ENCODE measurements at places on chromosomes 12 and 14.
A peak's percentile ranks its signal among the peaks of the same experiment; 100 is the strongest.

DNA sequence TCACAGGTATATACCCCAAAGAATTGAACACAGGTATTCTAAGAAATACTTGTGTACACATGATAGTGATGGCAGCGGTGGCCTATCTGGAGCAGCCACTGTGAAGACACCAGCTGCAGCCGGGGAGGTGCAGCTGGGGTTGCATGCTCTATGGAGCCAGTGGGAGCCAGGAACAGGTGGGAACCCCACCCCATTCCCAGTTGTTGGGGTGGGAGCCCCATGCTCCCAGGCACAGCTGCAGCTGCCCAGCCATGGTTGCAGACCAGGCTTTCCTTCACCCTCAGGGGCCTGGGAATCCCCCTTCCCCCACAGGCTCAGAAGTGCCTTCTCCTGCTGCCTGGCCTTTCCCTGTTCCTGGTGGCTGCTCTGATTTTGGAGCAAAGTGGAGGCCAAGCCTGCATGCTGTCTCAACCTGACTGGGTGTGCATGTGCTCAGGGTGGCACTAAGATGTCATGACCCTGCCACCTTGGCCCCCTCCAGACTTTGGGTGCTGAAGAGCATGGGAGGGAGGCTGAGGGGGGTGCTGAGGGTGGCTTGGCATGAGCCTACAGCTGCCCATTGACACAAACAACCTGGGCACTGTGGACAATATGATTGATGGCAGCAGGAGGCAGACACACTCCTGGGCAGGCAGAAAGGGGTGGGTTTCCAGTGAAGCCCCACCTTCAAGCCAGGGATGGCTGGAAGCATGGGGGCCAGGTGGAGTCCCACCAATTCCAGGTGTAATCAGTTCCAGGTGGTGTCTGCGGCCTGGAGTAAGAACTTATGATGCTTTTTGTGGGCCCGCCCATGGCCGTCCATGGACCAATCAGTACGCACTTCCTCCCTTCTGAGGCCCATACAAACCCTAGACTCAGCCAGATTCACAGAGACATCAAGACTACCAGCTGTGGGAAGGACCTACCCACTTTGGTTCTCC is 234.7 kb downstream of the ADGRD1 start:
- DNase-seq, result no peak

DNA sequence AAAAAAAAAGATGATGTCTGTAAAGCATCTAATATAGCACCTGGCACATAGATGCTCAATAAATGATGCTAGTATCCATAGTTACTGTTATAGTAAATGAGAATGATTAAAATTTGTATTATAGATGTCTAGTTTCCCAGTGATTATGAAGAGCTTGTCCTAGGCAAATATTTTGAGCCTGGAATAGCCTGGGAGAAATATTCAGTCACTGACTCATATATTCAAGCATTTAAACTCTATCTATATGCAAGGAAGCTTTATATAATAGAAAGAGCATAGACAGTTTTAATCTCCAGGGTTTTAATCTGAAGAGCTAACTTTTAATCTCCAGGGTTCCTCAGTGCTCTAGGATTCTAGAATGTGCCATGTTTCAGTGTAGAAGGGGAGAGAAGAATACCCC is 91.5 kb upstream of the VASH1 start:
- no peak for DNase-seq

DNA sequence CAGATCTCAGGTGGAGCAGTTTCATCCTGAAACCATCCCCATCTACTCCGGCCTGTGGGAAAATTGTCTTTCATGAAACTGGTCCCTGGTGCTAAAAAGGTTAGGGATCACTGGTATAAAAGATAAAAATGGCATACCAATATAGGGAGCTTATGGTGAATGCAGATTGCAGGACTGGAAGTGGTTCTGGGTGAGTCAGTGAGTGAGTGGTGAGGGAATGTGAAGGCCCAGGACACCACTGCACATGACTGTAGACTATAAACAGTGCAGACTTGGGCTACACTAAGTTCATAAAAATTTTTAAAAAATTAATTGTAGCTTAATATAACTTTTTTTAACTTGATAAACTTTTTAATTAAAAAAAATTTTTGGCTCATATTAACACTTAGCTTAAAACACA is 67.0 kb upstream of the RD3L start:
- no peak for DNase-seq

DNA sequence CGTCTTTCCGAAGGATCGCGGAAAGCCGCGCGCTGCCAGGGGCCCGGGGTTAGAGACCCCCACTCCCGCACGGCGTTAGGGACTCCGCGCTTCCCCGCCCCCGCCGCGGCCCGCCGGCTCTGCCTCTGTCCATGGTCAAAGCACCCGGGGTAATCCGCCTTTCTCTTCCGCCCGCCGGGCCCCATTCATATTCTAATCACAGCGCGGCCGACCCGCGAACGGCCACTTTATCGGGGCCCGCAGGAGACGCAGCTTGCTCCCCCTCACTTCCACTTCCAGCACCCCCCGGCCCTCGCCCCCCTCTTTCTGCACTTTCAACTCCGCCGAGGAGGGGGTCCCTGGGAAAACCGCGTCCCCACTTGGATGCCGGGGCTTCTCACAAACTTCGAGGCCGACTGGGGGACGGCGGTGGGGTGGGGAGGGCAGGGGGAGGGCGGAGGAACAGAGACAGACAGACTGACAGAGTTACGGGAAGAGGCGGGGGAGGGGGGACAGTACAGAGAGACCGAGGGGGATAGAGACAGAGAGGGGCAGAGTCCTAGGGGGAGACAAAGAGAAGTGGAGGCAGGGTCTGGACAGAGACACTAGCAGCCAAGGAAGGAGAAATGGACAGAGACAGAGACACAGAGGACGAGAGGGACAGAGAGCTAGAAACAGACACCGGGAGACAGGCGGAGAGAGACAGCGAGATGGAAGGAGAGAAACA is 1.1 kb upstream of the RFX4 start:
- no peak for DNase-seq

GRCh38 chr14:68932231-68932630 is 46.9 kb downstream of the ACTN1 start:
- DNase-seq, result no peak

GRCh38 chr14:93132472-93133065 is 16.8 kb upstream of the ITPK1 start:
- DNase-seq, result peak; percentile 37

- no peak for DNase-seq
Observed at GRCh38 chr12:100031836-100032235, 47.1 kb upstream of the ANKS1B start.

GRCh38 chr14:35386673-35387125 is 17.9 kb downstream of the NFKBIA start:
- DNase-seq, result no peak

Measured in CD4-positive, alpha-beta T cell treated with Interleukin-4 for 1 hour (primary cell).